ENCODE measurements at places on chromosomes 16 and 17.
A peak's percentile ranks its signal among the peaks of the same experiment; 100 is the strongest.

GRCh38 chr16:55325080-55325447 lies 1.1 kb downstream of the IRX6 start:
- DNase-seq: no peak

DNA sequence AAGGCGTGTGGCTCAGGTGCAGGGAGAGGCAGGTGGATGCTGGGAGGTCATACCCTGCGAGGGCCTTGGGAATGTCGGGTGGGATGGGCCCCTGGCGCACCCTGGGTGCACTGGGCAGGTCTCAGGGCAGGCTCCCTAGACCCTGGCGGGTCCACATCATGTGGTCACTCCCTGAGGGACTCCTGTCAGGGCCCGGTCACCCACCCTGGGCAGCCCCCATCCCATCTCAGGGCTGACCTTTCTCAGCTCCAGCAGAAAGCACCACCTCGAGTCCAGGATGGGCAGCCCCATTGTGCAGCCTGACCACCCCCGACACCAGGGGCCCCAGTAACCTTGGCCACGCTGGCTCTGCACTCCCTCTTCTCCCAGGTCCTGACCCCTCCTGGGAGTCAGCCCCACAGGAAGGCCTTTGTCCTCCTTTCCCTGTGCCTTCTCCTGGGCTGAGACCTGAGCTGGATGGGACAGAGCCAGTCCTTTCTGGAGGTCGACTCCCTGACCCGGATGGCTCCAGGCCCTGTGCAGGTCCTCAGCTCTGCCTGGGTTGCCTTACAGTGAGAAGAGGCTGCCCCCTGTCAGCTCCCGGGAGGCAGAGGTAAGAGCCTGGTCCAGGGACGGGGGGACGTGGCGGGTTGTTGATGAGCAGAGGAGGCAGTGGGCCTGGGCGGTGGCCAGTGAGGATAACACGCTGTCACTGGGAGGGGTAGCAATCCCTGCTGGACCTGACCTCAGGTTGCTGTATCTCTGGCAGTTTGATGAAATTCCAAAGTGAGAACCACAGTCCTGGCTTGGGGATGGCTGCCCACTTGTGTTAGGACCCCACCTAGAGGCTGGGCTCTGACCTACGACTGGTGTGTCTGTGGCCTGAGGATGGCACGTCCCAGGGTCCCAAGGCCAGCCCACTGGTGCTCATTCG lies 77.9 kb downstream of the GOSR1 start:
- DNase-seq: no peak

DNA sequence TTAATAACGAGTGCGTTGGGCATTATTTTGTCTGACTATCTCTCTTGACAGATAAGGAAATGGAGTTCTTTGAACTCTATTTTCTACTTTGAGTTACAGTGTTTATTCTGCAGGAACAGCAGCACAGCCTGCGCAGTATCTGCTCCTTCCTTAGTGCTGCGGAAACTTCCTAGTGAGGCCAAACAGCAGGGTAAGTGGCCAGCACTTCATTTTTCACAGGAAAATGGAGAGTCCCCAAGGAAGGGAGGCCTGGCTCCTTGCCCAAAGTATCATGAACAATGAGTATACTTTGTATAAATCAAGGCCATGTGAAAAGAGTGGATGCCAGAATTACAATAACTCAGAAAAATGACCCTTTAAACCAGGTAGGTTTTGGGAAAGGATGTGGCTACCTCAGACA lies 140.6 kb downstream of the VPS53 start:
- DNase-seq: peak; percentile 38

DNA sequence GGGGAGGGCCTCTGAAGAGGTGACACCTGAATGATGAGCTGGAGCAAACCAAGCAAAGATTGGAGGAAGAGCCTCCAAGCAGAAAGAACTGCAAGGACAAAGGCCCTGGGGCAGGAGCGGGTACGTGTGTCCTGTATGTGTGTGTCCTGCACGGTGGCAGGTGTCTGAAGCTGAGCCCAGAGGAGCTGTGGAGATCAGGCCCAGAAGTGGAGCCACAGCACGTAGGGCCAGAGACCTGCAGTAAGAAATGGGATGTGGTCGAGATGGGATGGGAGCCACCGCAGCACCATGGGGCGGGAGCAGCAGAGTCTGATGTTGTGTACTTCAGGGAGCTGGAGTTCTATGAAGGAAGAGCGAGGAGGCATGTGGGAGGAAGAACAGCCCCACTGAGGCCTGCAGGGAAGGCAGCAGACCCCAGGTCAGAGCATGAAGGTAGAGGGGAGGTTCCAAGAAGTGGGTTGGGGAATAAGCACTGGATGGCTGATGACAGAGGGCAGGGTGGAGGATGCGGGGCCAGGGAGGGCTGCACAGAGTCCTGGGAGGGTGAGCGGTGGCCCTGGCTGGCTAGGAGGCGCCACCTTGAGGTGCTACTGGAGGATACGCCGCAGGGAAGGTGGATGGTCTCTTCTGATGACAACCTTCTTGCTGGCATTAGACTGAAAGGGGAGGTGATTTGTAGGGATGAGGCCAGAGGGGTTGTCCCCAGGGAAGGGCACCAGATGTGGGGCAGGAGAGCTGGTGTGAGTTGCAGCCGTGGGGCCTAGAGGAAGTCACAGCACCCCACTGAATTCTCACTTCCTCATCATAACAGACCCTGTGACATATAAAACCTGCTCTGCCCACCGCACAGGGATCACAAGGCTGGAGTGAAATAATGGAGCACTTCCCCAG lies 10.6 kb upstream of the CETP start:
- DNase-seq: no peak

DNA sequence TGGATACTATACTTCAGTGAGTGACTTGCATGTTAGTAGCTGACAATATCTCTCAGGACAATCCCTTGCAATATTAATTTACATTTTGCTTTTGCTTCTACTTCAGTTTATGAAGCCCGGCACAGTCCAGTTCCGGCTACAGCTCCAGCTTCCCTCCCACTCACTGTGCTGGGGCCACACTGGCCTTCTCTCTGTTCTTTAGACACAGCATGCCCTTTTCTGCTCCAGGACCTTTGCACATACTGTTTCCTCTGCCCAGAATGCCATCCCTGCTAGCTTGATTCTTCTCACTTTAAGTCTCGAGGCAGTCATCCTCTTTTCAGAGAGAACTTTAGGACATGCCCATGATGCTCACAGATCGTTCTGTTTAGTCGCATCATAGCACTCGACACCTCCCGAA lies 25.5 kb upstream of the LRRC75A start:
- no peak for DNase-seq

DNA sequence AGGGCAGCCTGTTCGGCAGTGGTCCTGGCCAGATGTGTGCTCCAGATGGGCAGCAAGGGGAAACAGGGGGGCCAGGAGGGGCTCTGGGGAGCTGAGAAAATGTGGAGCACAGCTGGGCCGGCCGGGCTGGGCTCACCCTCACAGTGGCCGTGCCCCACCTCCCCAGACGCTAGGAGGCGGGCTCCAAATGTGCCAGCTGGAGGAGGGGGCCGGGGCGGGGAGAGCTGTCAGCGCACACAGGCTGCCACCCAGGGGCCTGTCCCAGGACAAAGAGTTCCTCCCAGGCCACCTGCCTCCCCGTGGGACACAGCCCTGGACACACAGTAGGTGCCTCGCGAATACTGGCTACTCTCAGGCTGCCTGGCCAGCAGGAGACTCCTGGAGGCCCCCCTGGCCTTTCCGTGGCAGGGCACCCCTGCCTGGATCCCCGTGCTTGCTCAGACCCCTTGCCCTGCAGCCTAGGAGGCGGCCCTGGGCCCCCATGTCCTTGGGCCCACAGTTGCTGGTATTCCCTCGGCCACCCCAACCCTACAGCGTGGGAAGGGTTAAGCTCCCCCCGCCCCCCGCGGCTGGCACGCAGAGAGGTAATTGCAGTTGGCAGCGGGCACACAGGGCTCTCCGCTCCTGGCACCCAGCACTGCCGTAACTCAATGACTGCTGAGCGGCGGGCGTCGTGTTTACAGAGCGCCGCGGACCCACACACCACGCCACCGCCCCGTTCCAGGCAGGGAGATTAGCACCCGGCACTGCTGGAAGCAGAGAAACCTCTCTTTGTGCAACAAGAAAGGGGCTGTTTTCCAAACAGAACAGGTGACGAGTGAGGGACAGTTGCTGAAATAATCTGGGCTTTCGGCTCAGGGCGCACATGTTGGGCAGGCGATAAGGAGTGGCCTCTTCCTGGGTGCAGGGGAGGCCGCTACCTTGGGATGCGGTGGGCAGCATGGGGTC lies 32.2 kb downstream of the BAHCC1 start:
- no peak for DNase-seq

DNA sequence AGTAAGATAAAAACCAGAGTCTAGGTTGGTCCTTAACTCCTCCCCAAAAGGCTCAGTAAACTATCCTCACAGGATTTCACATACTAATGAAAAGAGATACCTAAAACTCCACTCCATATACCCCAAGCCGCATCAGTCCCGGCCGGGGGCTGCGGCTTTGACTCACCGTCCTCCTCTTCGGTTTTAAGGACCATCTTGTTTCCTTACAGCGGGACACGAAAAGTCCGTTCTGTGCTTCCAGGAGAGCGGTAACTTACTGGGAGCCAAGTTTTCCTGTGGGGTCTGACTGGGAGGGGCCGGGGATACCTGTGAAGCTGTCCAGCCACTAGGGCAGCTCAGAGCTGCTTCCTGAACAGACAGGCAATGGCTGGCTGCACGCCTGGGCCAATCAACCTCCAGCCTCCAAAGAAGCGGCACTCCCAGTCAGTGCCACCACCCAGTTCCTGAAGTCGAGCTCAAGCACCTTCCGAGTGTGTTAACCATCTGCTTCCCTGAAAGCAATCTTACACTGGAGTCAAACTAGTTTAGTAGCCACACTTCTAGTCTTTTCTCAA lies 45.5 kb downstream of the CYTH1 start:
- no peak for DNase-seq

DNA sequence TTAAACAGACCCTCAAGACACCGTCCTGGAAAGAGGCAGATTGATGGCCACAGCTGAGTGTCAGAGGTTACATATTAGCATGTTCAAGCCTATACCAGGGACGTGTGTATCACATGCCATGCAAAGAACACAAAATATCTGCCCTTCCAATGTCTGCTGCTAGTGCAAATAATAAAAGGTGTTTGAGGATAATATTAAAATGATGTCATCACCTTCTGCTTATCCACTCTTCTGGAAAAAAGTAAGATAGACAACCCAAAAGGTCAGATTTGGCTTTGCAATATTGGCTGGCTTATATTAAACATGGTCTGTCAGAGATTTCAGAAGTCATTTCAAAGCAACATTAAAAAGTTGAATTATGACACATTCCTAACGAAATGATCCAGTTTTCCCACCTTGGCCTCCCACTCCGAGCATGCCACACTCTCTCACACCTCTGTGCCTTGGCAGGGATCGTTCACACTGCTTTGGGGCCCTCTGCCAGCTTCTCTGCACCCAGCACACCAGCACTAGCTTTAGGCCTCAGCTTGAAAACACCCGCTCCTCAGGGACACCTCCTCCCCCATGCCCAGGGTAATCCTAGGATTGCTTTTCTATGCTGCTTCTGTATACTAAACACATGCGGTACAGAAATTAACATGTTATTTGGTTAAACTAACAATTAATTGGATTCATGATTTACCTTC lies 248.2 kb downstream of the NTN1 start:
- no peak for DNase-seq

GRCh38 chr16:68382296-68382718 lies 66.0 kb downstream of the SMPD3 start:
- no peak for DNase-seq

- no peak for DNase-seq
Observed at GRCh38 chr17:17106756-17107155, 64.5 kb downstream of the MPRIP start.

DNA sequence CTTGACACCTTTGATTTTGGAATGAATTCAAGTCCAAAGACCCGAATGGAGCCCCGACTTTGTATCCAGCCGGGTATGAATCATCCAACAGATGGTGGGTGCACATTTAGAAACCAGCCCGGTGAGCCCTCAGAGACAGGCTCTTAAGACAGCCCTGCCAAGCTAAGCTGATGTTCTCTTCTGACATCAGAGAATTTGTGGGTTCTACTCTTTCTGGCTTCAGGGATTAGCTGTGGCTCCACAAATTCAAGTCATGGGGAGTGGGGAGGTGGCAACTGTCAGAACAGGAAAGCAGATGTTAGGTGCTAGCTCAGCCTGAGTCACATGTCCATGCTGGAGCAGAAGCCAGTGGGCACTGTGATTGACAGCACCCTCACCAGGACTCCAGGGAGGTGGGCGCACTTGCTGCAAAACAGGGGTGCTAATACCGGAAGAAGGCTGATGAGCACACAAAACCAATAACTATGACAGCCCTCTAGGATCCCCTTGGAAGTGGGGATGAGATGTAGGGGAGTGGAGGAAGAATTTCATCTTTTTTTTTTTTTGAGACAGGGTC lies 31.4 kb upstream of the XYLT2 start:
- DNase-seq: no peak

DNA sequence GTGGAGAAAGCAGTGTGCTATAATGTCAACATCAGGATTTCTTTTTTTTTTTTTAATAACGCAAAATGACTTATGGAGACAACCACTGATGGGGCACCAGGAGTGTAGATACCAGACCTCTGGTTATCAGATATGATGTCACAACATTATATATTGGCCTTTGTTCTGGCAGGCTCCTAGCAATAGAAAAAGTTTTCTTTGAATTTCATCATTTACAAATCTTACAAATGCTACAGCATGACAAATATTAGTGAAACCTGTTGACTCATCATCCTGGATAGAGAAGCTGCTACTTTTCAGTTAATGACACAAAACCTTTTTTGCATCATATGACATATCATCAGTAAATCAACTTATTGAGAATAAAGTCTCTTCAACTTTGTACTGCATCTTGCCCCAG lies 6.1 kb downstream of the THUMPD1 start:
- no peak for DNase-seq

DNA sequence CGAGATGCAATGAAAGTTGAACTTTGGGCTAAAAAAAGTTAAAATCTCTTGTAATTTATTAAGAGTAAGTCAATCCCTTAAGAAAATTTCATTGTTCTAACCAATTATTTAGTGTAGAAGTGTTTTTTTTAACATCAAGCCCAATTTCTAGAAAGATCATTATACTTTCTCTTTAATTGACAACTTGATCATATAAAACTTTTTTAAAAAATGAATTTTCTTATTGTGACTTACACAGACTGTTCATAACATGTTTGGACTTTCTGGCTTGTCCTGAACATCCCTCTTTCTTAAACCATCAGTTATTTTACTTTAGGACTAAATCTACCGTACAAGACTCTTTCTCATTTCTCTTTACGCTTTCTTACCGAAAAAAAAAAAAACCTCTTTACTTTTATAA lies 24.8 kb upstream of the MYO1D start:
- DNase-seq: no peak

GRCh38 chr16:51034481-51035109 lies 116.5 kb downstream of the SALL1 start:
- no peak for DNase-seq

- DNase-seq: no peak
Observed at GRCh38 chr17:55398689-55399088, 22.9 kb downstream of the MMD start.
